ENCODE measurements at places on chromosomes 5 and 9.

DNA sequence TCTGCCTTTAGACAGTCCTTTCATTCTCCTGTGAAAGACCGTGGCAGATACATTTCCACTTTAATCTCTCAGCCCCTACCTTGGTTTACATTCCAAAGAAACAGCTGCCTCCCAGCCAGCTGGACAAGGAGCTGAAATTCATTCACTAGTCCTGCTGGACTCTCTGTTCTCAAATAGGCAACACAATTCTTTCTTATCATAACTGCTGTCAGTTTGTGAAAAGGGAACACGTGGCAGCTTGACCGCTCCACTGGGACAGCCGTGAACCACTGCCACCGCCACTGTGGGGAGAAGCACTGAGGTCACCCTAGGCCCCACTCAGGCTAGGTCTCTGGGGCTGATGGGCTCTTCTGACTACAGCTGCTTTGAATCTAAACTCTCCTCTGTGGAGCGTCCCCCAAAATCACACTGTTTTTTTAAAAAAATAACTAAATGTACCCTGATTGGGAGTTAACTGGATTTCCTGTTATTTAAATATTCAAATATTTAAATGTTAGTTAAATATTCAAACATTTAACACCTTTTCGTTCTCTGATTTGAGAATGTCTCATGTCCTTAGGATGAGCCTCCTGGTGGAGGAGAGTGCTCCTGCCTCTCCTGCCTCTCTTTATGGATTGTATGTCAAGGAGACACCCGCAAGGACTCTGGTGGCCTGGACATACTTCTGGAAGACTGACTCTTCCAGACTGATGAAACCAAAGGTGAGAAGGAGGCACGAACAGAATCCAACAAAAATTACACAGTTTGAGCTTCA is 120.1 kb downstream of the BOD1 start:
- no peak for DNase-seq
- peaks cover 28% of the 10 kb centered on the region for H3K27me3 ChIP-seq
- H3K27ac ChIP-seq, result no peak overlapping the region
- H3K36me3 ChIP-seq, result no peaks in the 10 kb centered on the region
- H3K4me1 ChIP-seq, result no peaks in the 10 kb centered on the region

DNA sequence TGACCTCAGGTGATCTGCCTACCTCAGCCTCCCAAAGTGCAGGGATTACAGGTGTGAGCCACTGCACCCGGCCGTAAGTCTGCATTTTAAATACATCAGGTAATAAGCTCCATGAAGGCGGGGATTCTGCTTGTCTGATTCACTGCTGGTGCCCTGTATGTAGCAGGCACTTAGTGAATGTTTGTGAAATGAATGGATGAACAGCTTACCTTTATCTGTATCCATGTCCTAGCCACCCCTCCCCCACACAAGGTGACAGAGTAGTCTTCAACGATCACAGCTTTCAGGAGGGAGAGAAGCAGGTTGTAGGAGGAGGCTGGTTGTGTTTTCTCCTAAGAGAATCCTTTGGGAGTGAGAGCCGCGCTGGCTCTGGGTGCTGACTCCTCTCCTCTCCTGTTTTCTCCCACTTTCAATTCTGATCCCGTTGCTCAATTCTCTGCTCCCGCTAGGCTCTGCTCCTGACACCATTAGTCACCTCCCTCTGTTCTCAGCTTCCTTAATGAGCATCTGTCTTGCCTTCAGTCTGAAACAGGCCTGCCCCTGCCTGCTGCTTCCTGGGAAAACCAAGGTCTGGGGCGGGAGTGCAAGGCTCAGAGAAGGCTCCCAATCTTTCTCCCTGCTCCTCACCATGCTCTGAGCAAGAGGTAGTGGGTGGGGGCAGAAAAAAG is 88.8 kb upstream of the CTNNA1 start:
- no peak overlapping the region for H3K27ac ChIP-seq
- peaks cover 58% of the 10 kb centered on the region for H3K27me3 ChIP-seq
- peaks cover 54% of the 10 kb centered on the region for H3K4me1 ChIP-seq
- no peaks in the 10 kb centered on the region for H3K36me3 ChIP-seq
- H3K4me3 ChIP-seq, result no peak overlapping the region

GRCh38 chr5:14251733-14252132 is 108.6 kb downstream of the TRIO start:
- no peak for DNase-seq
- no peaks in the 10 kb centered on the region for H3K27me3 ChIP-seq
- H3K4me1 ChIP-seq, result peaks cover 65% of the 10 kb centered on the region
- H3K4me3 ChIP-seq, result no peak overlapping the region
- no peak overlapping the region for H3K27ac ChIP-seq
- peaks cover 17% of the 10 kb centered on the region for H3K36me3 ChIP-seq

- no peak overlapping the region for H3K27ac ChIP-seq
- no peak overlapping the region for H3K4me3 ChIP-seq
- no peaks in the 10 kb centered on the region for H3K4me1 ChIP-seq
Measured at GRCh38 chr9:529731-530130, 311.8 kb upstream of the DMRT1 start.

GRCh38 chr5:7397937-7398336 is 2.0 kb downstream of the ADCY2 start:
- DNase-seq, result no peak
- peaks cover 38% of the 10 kb centered on the region for H3K27me3 ChIP-seq
- no peak overlapping the region for H3K27ac ChIP-seq
- no peak overlapping the region for H3K4me3 ChIP-seq
- no peaks in the 10 kb centered on the region for H3K36me3 ChIP-seq

Data from stimulated activated naive B cell treated with anti-CD40 and anti-IgM and Interleukin-4, amounts not matched to agents 10 μg/mL and 1 μg/mL and 100 μg/mL, for 72 hours (primary cell).